EL (cell line): ENCODE measurements at places on chromosomes 1 and 21.

DNA sequence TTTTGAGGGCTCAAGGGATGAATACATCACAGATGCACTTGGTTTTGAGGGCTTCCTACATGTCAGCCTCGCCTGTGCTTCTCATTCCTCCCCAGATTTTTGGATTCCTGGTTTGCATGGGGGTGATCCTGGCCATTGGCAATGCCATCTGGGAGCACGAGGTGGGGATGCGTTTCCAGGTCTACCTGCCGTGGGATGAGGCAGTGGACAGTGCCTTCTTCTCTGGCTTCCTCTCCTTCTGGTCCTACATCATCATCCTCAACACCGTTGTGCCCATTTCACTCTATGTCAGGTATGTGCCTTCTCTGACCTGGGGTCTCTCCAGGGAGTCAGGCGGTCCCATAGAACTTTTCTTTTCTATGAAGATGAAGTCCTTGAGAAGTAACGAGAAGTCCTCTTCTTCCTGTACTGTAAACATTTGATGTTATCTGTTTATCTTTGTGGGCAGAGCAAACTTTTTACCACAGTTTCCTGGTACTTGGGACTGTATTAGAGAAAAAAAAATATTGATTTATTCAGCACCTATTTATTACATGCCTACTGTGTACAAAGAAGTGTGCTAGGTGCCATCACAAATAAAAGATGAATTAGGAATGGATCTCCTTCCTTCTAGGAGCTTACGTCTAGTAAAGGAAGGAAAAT is 12.0 kb downstream of the ATP8B2 start:
- no peak for DNase-seq

DNA sequence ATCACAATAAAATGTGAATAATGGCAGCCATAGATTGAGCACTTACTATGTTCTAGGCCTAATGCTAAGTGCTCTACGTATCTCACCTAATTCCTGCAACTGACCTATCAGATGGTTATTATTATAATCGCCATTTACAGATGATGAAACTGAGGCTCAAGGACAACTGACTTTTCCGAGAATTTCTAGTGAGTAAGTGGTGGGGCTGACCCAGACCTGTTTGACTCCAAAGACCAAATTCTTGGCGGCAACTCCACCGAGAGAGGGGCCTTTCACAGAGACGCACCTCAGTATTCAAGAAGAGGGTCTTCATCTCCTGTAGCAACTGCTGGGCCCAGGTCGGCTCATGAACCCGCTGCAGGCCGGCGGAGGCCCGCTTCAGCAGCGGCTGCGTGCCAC is 573 bp downstream of the TMEM234 start:
- DNase-seq: no peak

GRCh38 chr1:6738987-6739676 is 37.5 kb upstream of the DNAJC11 start:
- no peak for DNase-seq

GRCh38 chr1:29934255-29934772 is 698.0 kb downstream of the PTPRU start:
- no peak for DNase-seq

DNA sequence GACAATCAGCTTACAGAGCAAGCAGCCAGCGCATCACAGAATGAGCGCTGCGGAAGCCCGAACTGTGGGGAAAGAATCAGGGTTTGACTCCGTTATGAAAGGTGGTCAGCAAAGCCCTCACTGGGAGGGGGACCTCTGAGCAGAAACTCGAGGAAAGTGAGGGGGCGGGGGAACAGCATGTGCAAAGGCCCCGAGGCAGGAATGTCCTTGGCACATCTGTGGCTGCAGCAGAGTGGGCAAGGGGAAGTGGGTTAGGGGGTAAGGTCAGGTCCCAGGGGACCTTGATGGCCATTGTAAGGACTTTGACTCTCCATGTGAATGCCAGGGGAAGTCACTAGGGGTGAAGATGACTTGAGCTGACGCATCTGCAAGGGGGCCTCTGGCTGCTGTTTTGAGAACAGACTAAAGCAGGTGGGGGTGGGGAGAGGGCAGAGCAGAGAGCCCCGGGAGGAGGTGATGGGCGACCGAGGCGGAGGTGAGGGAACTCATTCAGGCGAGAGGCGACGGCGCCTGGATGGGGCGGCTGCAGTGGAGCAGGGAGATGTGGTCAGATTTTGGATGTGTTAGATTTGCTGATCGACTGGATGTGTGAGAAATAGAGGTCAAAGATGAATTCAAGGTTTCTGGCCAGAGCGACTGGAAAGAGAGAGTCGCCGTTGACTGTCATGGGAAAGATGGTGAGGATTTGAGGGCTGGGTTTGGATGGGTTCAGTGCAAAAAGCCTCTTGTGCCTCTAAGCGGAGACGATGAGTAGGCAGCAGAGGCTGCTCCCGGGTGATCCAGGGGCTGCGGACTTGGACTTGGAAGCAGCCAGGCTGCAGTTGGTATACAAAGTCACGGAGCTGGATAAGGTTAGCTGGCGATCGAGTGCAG is 108.0 kb upstream of the ZBTB40 start:
- no peak for DNase-seq

- DNase-seq: no peak
These were observed 32.4 kb downstream of the KIF21B start for GRCh38 chr1:200991097-200991614.

DNA sequence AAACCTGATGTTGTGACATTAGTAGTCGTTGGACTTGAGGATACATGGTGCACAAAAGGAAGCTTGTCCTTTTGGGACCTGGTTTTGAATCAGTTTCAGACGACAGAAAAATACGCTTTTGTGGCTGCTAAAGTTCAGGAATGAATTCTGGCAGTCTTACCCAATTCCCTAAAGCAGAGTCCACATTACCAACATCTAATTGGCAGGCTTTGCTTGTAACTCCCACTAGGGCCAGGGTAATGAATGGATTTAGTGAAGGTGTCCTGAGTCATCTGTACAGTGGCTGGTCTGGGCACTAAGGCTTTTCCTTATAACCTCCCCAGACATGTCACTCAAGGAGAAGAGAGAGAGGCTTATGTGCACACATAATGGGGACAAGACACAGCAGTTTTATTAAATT is 66.2 kb upstream of the RNPC3 start:
- peak; percentile 7 for DNase-seq

- DNase-seq: peak; percentile 13
These were observed 74.5 kb downstream of the ENAH start for GRCh38 chr1:225578251-225578977.

DNA sequence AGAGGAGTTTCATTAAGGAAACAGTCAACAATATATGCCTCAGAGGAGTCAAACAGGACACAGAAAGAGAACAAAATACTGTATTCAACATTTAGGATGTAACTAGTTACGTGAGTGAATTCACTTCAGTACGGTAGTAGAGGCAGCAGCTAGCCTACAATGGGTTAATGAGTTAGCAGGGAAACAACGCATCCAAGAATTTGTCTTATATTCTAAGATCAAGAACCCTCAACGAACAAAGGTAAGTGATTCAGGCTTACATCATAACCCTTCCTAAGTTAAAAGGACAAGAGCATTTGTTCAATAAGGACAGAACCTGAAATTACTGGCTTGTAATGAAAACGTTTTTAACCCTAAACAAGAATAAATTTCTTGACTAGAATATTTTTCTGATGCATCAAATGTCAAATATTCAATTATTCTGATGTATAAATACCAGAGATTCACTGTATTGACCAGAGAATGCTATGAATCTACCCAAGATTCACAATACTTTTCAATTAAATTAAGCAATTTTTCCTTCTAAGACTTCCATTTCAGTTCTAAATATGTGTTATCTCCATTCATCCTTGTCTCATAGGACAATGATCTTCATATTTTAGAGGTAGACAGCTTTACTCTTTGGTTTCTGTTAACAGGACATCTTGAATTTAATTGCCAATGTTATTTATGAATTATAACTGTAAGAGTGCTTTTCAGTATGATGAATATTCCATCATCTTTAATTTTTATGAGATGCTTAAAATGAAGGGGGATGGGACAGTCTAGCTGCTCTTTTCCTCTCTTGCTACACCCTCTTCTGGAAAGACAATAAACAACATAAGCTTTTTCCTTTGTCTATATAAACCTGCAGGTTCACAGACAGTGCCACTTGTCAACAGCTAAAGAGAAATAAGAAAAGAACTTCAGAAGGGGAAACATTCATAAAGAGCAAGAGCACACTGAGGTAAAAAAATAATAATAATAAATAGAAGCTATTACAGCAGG is 209.5 kb downstream of the SMYD3 start:
- DNase-seq: peak; percentile 17

DNA sequence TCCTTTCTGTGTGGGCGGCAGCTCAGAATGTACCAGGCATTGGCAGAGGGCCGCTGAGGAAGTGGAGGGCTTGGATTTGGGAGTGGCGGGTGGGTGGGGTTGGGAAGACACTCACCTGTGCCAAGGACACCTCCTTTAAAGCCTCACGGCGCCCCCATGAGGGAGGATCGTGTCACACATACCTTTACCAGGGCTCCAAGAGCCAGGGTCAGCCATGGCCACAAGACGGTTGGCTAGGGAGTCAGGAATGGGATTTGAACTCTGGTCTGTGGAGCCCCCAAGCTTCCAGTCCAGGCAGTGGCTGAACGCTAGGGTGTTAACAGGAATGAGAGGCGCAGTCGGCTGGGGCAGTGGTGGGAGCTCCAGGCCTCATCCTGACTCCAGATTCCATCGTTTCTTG is 4.6 kb downstream of the NBL1 start:
- no peak for DNase-seq

GRCh38 chr1:240888039-240888786 is 276.3 kb upstream of the GREM2 start:
- DNase-seq: peak; percentile 22

- peak; percentile 74 for DNase-seq
These were observed 144.8 kb downstream of the NR5A2 start for GRCh38 chr1:200172311-200172710.

GRCh38 chr1:197980457-197980856 is 63.3 kb downstream of the LHX9 start:
- DNase-seq: no peak
